ENCODE measurements at places on chromosomes 4 and X.

DNA sequence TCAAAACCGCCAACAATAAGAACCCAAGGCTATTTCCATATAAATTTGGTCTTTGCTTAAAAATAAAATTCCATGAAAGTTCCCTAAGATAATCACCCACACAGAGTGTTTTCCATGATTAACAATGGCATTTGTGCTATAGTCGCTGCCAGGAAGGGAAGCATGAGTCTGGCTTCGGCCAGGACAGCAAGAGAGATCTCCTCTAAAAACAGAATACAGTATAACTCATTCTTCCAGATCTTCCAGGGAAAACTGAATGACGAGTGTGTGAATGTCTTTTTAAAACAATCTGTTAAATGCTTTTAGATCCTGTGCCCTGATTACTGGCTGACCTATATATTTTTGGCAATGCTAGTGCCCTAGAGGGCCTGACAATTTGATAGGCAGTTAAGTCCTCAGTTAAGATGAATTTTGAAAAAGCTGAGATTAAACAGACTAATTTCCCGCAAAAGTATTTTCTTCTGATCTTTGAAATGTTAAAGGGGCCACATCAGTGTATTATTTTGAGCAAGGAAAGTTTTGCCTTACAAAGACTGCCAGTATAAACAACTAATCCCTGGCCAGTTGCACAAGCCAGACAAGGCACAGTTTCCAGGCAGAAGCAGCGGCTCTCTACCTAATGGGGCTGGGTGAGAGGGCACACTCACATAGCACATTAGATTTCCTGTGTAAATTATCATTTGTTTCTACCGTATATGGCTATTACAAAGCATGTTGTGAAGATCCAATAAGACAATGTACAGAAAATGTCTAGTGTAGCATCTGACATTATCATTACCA, 127.3 kb downstream of the DCHS2 start:
- DNase-seq = no peak

GRCh38 chrX:1529328-1529727, 7.7 kb downstream of the P2RY8 start:
- DNase-seq = no peak

DNA sequence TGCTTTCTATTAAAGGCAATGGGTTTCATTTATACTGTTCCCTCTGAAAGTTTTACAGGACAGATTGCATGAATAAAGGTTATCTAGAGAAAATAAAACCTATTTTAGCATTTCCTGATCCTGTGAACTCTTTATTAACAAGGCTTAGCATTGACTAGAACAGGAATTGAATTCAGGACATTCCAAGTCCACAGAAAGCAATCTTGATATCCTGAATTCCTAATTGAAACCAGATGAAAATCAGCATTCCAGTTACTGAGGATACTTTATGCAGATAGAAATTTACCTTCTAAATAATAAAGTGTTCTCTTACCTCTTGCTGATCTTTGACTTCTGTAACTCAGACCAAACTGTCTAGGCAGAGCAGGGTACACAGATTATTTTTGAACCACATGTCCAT, 151.4 kb downstream of the ZNF518B start:
- no peak for DNase-seq

DNA sequence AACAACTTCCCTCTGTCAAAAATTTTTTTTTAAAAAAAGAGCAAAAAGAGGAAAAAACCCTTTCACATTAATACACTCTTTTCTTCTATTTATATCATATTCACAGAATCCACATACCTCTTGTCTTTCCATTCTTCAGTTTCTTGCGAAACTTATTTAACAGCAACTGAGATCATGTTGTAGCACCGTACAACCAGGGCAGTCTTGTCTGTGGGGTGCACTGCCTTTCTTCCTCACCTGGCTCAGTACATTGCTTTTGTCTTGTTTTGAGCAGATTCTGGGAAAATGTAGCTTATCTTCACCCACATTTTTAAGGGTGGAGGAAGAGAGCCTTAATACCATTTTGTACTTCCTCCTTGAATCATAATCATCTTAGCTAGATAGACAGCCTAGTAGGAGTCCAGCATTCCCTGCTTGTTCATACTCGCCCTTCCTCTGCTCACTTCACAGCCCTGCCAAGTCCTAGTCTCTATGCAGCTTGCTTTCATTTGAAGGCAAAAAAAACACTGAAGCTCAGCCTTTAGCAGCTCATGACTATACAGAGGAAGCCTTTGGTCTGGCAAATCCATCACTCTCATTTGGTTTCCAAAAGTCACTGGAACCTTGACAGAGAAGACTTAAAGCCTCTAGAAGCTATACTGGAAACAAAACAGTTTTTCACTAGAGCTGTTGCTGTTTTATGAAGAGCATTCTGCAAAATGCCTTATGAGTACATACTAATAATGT, 140.6 kb upstream of the BANK1 start:
- DNase-seq = no peak

- no peak for DNase-seq
Measured at GRCh38 chr4:152784490-152785350, 5.0 kb downstream of the ARFIP1 start.

GRCh38 chrX:22526339-22526738, 253.6 kb downstream of the CBLL2 start:
- DNase-seq = no peak

GRCh38 chr4:165929662-165930061, 56.6 kb downstream of the TLL1 start:
- no peak for DNase-seq
